Fibroblast of skin of back (primary cell): ENCODE measurements at places on chromosomes 1 and 21.

DNA sequence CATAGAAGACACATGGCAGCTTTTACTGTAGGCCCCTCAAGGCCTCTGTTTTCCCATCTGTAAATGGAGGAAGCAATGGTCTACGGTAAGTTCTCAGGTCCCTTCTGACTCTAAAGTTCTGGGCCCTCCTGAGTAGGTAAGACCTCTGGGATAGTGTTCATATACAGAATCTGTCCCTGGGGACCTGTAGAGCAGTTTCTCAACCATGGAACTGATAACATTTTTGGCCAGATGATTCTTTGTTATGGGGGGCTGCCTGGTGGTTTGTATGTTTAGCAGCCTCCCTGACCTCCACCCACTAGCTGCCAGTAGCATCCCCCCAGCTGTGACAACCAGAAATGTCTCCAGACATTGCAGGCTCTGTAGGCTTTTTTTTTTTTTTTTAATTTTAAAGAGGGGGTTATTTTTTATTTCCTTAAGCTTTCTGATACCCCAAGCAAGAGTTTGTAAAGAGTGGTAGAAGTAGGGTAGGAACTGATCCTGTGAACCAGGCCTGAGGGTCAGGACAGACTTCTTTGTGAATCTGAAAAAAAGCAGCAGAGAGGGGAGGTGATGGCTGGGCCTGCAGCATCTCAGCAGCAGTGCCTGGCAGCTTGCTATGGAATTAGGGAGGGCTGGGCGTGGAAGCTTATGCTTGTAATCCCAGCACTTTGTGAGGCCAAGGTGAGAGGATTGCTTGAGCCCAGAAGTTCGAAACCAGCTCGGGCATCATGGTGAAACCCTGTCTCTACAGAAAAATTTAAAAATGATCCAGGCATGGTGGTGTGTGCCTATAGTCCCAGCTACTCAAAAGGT is 20.2 kb upstream of the TCEA3 start:
- no peak for DNase-seq

GRCh38 chr1:22889213-22889827 is 83.3 kb downstream of the LACTBL1 start:
- DNase-seq = peak; percentile 42

DNA sequence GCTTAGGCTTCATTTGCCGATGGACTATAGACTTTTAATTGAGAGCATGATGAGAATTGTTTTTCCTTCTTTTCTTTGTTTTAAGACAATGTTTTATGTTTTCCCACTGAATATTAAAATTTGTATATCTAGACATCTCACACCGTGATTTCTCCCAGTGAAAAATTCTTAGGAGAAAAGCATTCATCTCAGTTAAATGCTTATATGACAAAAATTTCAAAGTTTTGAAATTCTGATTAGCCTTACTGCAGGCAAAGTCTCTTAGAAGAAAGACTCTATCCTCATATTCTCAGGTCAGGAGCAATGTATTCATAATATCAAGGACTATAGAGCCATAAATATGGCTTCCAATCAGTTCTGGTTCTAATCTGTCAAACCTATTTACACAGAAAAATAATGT is 2085.0 kb downstream of the NCAM2 start:
- no peak for DNase-seq

GRCh38 chr1:54715493-54716298 is at the start of gene TTC4:
TSS of gene TTC4 (plus strand) at chr1:54715861. CDS start at chr1:54715909, 48 bp downstream.
- DNase-seq = peak; percentile 79

- DNase-seq = peak; percentile 7
These were observed 34.6 kb upstream of the DNAH14 start for GRCh38 chr1:224894915-224895314.

GRCh38 chr1:15476927-15477326 is 1.0 kb downstream of the CELA2B start:
- no peak for DNase-seq

GRCh38 chr1:21115098-21115760 is 61.5 kb downstream of the EIF4G3 start:
- DNase-seq = no peak

- peak; percentile 88 for DNase-seq
These were observed 508.6 kb downstream of the RWDD3 start for GRCh38 chr1:95742591-95743089.

GRCh38 chr21:43982489-43983078 is 29.5 kb upstream of the TRAPPC10 start:
- DNase-seq = no peak

DNA sequence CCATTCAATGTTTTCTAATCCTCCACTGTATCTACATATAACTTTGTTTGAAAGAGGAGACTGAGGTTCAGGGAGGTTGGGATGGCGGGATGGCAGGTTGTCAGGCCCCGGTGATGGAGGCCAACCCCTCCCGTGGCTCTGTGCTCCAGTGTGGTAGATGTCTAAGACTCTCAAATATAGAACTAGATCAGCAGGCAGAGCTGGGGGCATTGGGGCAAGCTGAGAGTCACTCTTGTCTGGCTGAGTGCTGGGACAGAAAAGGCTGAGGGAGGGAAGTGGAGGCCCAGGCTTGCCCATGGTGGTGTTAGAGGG is 1.7 kb downstream of the IL6R start:
- DNase-seq = no peak

- no peak for DNase-seq
These were observed 28.4 kb upstream of the NLRP3 start for GRCh38 chr1:247387565-247387964.

DNA sequence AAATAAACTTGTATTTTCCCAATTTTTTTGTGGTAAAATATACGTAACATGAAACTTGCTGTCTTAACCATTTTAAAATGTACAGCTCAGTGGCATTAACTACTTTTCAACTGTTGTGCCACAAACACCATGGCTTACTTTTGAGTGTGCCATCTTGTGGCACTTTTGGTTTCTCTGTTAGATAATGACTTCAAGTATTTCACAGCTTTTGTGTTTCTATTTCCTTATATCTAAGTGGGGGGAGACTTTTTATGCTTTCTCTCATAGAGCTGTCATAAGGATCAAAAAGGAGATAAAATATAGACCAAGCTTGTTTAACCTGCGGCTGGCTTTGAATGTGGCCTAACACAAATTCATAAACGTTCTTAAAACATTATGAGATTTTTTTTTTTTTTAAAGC is 44.3 kb downstream of the CDC14A start:
- DNase-seq = no peak

DNA sequence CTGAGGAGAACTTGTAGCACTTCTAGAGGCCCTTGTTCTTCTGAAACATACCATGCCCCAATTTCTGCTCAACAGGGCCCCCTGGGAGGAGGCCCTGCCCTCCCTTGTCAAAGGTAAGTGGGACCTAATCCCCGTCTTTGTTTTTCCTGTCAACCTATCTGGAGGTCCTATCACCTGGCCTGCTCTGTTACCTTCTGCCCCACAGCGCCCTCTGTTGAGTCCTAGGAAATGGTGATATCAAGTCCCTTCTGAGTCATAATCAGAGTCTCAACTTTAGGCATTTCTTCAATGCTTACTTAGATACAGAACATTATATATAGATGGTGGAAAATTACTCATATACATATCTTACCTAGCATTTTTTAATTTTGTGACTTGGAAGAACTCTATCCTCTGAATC is 28.2 kb upstream of the FCRL4 start:
- peak; percentile 1 for DNase-seq

GRCh38 chr1:85553416-85554335 is 26.9 kb upstream of the CCN1 start:
- DNase-seq = peak; percentile 29

DNA sequence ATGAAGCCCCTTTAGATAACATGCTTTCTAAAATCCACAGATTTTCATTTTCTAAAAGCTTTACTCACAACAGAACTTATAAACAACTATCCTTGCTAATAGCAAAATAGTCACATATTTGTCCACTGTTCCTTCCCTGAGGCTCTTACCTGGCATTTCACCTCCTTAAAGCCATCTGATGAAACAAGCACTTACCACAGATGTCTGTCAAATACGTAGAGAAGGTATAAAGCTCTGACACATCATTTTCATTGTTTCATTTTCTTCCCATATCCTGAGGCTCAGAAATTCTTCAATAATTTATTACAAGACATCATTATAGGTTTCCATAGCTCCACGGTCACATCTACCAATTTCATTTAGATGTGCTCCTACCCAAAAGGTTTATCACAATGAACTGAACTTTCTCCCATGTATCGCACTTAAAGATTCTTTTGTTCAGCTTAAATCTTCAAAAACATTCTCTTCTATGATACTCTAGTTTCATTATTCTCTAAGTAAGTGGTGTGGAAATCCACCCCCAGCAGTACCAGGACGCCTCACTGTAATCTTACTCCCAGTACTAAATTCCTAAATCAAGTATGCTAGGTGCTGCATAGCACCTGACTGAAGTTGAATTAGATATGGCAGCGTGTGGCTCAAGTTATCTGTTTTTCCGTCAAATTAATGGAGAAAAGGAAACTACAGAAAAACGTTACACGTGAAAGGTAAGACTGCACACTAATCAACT is 569.6 kb downstream of the SMYD3 start:
- DNase-seq = no peak

DNA sequence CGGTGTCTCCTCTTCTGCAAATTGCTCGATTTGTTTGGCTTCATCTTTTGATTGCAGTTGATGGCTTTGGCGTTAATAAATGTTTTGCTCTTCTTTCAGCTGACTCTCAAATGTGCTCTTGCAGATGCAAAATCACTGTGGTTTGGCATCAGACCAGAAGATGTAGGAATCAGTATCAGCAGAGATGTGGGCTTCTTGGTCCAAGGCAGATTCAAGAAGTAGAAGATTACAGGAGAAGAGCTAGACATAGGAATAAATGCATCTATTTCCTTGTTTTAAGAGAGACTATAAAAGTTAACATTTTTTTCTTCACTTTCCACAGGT is 59.8 kb upstream of the BACH1 start:
- peak; percentile 62 for DNase-seq

DNA sequence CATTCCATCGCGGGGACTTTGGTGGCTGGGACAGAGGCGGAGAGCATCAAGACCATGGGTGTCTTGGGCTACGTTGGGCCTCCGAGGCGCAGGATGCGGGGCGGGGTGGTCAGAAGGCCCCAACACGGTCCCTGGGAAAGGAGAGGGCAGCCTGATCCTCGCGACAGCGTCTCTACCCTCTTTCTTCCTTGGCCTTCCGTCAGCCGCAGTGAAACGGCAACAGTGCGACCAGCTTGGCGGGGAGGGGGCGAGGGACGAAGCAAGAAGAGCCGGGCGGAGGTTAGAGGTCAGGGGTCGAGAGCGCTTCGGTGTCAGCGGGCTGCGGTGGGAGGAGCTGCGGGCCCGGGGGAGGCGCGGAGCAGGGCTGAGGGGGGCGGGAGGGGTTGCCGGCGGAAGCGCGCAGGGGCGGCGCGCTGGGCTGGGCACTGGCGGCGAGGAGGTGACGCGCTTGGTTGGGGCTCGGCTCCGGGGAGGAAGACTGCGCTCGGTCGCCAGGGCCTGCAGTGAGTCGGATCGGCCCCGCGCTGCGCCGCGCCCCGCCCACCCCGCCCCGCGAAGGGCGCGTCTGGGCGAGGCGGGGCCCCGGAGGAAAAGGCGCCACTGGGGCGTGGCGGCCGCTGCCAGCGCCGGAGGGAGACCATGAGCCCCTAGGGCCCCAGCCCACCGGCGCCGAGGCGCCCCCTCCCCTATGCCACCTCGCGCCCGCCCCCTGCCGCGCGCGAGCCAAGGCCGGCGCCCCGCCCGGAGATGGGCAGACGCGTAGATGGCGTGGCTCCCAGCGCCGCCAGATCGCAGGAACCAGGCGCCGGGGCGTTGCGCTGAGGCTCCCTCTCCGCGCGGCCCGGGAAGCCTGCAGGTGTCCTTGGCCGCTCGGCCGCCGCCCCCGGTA is at the start of gene KCNC4:
TSS of gene KCNC4 (plus strand) at position 600 of the 889 bp plus-strand sequence. CDS start 1,186 bp downstream, outside the sequence.
- peak; percentile 74 for DNase-seq

DNA sequence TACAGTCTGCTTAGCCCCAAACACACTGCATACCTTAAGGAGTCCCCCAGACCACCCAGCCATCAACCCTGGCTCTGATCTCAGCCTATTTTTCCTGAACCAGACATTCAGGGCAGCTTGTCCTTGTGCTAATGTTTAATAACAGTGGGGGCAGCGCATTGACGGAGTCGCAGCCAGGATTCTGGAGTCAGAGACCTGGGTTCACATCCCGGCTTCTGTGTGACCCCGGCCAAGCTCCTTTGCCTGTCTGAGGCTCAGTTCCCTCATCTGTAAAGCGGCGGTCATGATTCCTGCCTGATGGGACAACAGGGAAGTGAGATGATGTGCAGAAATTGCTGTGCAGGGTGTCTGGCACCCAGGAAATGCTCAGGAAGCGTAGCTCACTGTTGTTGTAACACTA is 63.1 kb downstream of the MATN1 start:
- DNase-seq = no peak

- no peak for DNase-seq
These were observed 98.3 kb downstream of the LYPLAL1 start for GRCh38 chr1:219271818-219272535.

- no peak for DNase-seq
These were observed 9.6 kb upstream of the SMYD2 start for GRCh38 chr1:214271174-214271858.

GRCh38 chr1:66247415-66248208 is 286.3 kb upstream of the SGIP1 start:
- DNase-seq = no peak

DNA sequence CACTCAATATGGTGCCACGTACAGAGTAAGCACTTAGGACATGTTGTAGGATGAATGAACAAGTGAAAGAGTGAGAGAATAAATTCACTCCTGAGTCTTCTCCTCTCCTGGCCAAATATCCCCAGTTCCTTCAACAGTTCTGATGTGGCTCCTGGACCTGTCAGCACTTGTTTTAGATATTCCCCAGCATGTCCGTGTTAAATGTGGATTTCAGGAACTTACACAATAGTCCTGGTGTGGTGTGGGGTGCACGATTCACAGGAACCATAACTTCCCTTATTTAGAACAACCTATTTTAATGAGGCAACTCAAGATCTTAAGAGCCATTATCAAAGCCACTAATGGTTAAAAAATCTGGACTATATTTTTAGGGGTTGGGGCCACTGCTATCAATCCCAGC is 39.0 kb upstream of the MYSM1 start:
- no peak for DNase-seq
